Activated CD4-positive, alpha-beta T cell treated with anti-CD3 and anti-CD28 coated beads, Interleukin-2, amount 10 ng/mL, durations not matched to agents 24 days and 14 days (primary cell): ENCODE measurements at places on chromosomes 2 and 18. TPM values are rescaled to one million over a fixed set of nuclear protein-coding genes. Genes with fewer than 3 reads are reported as not detected.

DNA sequence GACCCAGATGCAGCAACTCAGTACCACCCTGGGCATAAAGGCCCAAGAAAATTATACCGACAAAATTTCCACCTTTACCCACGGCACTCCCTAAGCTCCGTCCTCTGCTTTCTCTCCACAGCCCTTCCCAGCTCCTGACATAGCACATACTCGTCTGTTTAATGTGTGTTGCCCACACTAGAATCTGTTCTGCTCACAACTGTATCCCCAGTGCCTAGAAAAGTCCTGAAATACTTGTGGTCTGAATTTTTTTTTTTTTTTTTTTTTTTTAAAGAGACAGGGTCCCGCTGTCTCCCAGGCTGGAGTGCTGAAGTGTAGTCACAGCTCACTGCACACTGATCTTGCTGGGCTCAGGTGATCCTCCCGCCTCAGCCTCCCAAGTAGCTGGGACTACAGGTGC, 62.3 kb downstream of the ADCY3 start:
- no peak overlapping the region for H3K4me3 ChIP-seq
- H3K36me3 ChIP-seq = no peaks in the 10 kb centered on the region
- DNase-seq = no peak
- H3K4me1 ChIP-seq = no peaks in the 10 kb centered on the region
- H3K27ac ChIP-seq = no peak overlapping the region

The FBXO41 gene
- 32.2 and 33.8 TPM in 2 replicates for total RNA-seq

- H3K27me3 ChIP-seq = no peaks in the 10 kb centered on the region
- no peaks in the 10 kb centered on the region for H3K36me3 ChIP-seq
- no peak for DNase-seq
- H3K4me3 ChIP-seq = no peak overlapping the region
- no peak overlapping the region for H3K27ac ChIP-seq
Observed at GRCh38 chr2:18123211-18123570, 244.7 kb downstream of the KCNS3 start.

DNA sequence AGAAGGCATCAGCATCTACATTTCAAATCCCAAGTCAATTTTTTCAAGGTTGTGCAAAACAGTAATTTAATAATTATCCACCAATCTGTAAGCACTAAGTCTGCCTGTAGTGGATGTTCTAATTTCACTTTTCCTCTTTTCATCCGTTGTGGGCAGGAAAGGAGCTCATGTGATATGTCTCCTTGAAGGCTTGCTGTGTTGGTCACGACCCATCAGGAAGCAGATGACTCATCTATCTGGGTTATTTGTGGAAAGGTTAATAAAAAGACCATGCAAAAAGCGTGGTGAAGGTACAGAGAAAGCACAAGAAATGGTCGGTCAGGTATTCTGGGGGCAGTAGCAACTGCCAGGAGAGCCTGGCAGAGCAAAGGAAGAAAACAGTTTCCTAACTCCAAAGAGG, 476.7 kb upstream of the RAB6C start:
- no peaks in the 10 kb centered on the region for H3K36me3 ChIP-seq
- no peaks in the 10 kb centered on the region for H3K4me1 ChIP-seq

- DNase-seq = no peak
- H3K27ac ChIP-seq = no peak overlapping the region
- no peak overlapping the region for H3K4me3 ChIP-seq
- no peaks in the 10 kb centered on the region for H3K27me3 ChIP-seq
- no peaks in the 10 kb centered on the region for H3K4me1 ChIP-seq
- no peaks in the 10 kb centered on the region for H3K36me3 ChIP-seq
Observed at GRCh38 chr18:33828949-33829348, 250.9 kb downstream of the ASXL3 start.

The DRC1 gene
- total RNA-seq = not detected in 2 replicates

The HOXD1 gene
- total RNA-seq = not detected in 2 replicates

DNA sequence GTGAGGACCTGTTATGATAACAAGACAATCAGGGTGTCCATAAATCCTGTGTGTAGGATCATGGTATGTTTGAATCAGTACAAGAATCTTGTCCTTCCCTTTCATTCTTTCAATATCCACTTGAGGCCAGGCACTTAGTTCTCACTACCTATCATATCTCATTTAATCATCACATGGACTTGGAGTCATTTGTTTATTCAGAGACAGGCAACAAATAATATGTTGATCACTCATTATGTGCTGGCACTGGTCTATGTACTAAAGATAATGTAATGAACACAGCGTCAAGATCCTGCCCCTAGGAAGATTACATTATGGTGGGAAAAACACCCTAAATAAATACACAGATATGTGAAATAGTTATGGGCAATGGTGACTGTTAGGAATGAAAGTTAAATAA, 342.6 kb downstream of the LPIN1 start:
- H3K27me3 ChIP-seq = peaks cover 9% of the 10 kb centered on the region
- no peak overlapping the region for H3K4me3 ChIP-seq
- no peak overlapping the region for H3K27ac ChIP-seq
- DNase-seq = no peak
- no peaks in the 10 kb centered on the region for H3K36me3 ChIP-seq
- peaks cover 3% of the 10 kb centered on the region for H3K4me1 ChIP-seq

GRCh38 chr2:54459037-54459441, 2.9 kb downstream of the SPTBN1 start:
- peaks cover 10% of the 10 kb centered on the region for H3K4me1 ChIP-seq
- peaks cover 71% of the 10 kb centered on the region for H3K27me3 ChIP-seq
- no peaks in the 10 kb centered on the region for H3K36me3 ChIP-seq

- no peaks in the 10 kb centered on the region for H3K36me3 ChIP-seq
- H3K27me3 ChIP-seq = peaks cover 8% of the 10 kb centered on the region
- DNase-seq = no peak
- no peaks in the 10 kb centered on the region for H3K4me1 ChIP-seq
- no peak overlapping the region for H3K27ac ChIP-seq
Observed at GRCh38 chr2:237296756-237297155, 117.2 kb downstream of the COL6A3 start.
